NCI-H187 (cell line): ENCODE measurements at places on chromosomes 3 and 15.

GRCh38 chr3:163058031-163058854 lies 1561.6 kb downstream of the OTOL1 start:
- DNase-seq: no peak

GRCh38 chr15:65222891-65223290 lies 11.6 kb upstream of the CILP start:
- no peak for DNase-seq

DNA sequence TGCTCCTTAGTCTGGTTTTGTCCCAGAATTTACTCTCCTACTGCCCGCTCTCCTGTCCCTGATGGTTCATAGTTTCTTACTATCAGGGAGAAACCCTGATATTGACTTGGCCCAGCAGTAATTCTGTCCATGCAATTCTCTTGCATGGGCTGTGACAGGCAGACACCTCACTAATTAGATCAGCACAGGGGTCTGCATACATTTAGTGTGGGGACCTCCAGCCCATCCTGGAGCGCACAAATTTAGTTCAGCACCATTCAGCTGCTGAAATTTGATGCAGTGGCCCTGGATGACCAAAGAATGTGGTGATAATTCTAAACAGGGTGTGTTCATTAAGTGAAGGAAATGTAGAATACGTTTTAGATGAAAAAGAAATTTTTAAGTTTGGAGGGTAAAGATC lies 555.5 kb upstream of the TBL1XR1 start:
- DNase-seq: no peak

GRCh38 chr3:152299249-152299976 lies 30.7 kb downstream of the MBNL1 start:
- DNase-seq: no peak

DNA sequence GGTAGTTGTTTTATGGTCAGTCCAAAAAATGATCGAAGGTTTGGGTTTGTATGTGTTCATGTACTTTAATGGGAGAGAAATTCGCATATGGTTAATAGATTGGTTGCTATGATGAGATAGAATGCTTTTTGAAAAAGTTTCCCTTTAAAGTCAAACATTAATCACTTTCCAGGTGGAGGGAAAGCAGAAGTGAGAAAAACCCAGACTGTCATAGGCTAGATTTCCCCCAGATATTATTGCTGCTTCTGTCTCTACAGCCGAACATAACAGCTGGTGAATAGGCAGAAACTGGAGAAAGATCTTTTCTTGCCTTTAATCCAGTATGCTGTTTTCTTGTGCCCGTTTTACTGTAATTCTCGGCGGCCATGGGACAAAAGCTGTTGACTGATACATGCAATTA lies 287.6 kb downstream of the SOX2 start:
- DNase-seq: no peak

GRCh38 chr15:81029414-81030300 lies 28.9 kb downstream of the TLNRD1 start:
- DNase-seq: no peak

GRCh38 chr3:12363397-12364195 lies 74.7 kb downstream of the PPARG start:
- DNase-seq: no peak

DNA sequence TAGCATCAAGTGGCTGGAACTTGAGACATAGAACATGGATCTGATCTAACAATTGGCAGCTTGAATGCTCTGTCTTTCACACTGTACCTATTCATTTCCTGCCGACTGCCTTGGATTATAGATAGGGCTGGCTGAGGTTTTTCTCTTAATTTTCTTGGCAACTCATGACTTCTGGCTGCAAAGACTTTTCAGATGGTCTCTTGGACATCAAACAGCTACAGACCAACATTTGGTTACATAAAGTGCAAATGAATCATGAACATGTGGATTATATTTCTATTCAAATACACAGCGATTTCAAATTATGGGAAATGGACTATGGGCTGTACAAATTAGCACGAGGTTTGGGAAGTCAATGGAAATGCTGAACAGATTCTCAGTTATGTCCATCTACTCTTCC lies 26.2 kb upstream of the IL16 start:
- no peak for DNase-seq

DNA sequence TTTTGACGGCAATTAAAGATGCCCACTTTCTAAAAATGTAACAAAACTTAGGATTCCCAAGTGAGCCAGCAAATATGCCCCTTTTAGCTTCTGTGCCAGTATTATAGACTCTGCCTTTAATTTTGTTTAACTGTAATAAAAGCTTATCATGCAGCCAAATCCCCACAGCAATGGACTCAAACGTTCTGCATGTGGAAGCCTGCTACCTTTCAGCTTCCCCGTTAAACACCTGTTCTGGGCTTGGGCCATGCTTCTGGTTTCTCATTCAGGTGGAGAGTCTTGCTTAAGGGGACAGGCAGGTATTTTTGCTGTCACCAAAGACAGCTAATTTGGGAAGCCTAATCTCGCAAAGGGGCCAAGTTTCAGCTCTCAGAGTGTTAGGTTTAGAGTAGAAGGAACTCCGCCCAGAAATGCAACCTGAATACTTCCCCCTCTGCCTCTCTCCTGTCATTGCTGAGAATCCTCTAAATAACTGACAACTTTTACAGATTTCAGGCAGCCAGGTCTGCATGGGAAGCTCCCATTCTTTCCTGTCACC lies 399.4 kb upstream of the ATP11B start:
- no peak for DNase-seq

DNA sequence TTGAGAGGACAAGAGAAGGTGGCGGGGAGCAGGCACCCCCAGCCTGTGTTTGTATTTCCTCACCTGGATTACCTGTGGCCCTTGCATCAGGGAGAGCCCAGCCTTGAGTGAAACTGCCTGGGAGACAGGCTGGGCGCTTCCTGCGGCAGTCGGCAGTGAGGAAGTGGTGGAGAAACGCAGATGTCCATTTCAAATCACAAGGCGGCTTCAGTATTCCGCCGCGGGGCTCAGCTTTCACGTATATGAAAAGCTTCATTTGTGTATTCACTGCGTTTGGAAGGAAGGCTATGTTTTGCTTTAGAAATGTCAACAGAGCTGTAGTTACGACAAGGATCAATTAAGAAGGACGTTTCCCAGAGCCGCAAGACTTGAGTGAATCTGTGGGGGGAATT lies 167.4 kb upstream of the CTDSPL start:
- no peak for DNase-seq

GRCh38 chr3:100226712-100227429 lies 33.9 kb upstream of the TBC1D23 start:
- no peak for DNase-seq

DNA sequence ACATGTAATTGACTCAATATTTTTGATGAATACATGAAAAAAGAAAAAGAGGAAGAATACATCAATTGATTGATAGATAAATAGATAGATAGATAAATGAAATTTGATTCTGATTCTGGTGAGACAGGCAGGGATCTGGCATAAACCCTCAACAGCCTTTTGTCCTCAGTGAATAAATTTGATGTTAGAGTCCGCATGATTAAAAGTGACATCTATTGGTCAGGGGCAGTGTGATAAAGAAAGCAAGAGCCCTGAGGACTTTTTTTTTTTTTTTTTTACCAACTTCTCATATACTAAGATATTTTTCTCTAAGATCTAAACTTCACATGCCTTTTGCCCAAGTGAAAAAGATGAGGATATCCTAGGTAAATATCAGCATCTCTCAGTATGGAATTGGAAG lies 216.4 kb downstream of the LRRC3B start:
- no peak for DNase-seq

DNA sequence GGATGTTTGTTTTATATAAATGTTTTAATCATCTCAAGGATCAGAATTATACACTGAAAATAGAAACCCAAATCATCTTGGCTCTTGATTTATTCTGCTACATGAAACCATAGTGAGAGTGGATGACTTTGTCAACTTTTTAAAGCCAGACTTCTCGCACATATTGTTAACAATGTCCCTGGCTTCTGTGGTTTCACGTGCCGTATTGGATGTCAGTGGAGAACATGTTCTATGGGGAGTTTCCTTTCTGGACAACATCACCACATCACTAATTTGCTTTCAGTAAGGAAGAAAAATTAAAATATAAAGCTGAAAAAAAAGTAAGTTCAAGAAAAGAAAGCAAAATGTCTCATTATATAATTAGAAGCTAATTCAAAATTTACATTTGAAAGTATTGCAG lies 297.1 kb upstream of the MME start:
- DNase-seq: no peak

DNA sequence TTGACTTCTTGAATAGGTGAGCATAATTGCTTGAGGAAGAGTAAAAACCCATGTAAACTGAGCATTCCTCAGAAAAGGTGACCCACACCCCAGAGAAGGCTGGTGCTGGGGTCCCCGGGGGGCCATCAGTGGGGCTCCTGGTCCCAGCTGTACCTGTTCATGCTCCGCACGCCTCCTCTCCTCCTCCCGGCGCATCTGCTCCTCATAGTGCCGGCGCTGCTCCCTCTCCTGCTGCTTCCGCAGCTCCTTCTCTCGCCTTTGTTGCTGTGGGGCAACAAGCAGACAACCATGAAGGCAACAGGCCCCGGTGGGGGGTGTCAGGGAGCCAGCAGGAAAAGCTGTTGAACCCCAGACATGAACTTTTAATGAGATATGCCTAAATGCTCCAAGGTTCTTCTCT lies 113.7 kb upstream of the SLC2A2 start:
- no peak for DNase-seq

DNA sequence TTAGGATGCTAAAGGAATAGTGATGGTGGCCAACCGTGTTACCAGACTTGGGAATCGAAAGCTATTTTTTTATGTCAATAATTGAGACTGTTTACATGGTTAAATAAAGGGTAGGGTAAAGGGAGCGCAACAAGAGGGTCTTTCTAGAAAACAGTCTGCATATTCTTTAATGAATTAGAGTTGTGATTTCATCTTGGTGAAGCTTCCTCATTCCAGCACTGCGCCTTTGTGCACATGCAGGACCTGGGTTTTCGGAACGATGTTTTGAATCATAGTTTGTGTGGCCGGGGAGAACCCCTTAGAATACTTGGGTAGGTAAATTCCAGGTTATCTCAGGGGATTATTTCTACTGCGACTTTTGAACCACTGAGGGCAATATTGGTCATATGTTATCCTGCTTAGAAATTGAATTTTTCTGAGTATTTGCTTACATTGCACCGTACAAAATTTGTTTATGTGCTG lies 1.3 kb downstream of the PIK3CA start:
- DNase-seq: no peak

DNA sequence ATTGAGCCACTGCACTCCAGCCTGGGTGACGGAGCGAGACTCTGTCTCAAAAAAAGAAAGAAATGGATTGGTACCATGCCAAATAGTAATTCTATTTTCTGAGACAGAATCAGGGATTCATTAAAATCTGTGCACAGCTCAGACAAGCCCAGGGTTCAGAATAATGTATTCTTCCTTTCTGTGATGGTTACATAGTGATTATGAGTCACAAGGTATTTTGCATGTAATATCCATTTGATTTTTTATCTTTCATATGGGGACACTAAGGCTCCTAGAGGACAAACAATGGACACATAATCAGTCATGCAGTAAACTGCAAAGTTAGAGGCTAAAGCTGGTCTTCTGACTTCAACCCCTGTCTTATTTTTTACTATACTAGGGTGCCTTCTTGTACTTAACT lies 156.8 kb upstream of the COL8A1 start:
- DNase-seq: no peak

DNA sequence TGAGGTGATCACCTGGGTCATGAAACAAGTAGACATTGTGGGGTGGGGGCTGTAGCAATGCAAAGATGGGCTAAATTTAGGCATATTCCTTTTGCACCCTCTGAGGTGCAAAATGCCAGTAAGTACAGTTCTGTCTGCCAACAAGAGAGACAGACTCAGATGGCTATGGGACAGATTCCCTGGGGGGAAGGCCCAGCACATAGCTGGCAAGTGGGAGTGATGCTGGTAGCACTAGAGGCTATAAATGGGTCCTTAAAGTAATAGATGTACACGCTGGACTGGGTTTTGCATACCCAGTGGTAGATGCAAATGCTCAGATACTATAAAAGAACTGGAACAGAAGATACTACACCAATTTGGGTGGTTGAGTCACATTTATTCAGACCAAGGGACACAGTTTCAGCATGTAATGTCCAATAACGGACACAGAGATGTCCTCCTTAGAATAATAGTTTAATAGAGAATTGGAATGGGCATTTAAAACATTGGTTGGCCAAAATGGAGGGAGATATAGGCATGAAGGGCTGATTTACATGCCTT lies 67.4 kb upstream of the RNU6-1 start:
- DNase-seq: no peak

- DNase-seq: no peak
Measured at GRCh38 chr3:102605153-102605552, 170.3 kb downstream of the ZPLD1 start.

- no peak for DNase-seq
Measured at GRCh38 chr3:49859576-49860305, 3.4 kb upstream of the TRAIP start.

DNA sequence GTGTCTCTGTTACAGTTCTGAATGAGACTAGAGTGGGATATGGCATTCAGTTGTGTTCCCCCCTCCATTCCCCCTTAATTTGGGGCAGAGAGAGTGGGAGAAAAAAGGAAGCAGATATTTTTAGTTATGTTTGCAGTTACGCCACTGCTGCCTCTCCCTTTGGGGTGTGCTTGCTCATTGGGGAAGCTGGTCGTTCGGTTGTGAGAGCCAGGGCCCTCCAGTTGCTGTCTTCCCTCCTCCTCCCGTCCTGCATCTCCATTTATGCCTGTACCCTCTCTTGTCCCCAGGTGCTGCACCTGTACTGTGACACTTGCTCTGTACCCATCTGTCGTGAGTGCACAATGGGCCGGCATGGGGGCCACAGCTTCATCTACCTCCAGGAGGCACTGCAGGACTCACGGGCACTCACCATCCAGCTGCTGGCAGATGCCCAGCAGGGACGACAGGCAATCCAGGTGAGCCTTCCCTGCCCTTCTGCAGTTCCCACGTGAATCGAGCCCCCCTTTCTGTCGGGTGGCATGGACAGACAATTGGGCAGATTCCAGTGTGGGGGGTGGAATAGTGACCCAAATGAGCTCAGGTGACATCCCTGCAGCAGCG lies 55.8 kb downstream of the TRIM71 start:
- DNase-seq: no peak

GRCh38 chr3:102200126-102200525 lies 234.7 kb upstream of the ZPLD1 start:
- DNase-seq: no peak

DNA sequence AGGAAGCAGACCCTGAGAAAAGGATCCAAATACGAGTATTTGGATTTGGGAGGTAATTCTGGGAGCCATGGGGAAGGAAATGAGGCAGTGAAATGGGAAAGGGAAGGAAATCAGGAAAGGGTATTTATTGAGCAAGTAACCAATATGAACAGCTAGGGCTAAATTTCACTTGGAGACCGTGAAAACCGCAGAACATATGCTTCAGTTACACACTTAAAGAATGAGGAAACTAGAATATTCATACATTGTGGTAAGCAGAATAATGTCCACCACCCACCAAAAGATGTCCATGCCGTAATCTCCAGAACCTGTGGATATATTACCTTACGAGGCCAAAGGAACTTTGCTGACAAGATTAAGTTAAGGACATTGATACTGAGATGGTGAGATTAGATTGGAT lies 63.3 kb downstream of the LRRN1 start:
- no peak for DNase-seq
